ACHN (cell line): ENCODE measurements at places on chromosomes 1 and 21.

GRCh38 chr1:4006676-4007374, 106.8 kb upstream of the C1orf174 start:
- no peak for DNase-seq

DNA sequence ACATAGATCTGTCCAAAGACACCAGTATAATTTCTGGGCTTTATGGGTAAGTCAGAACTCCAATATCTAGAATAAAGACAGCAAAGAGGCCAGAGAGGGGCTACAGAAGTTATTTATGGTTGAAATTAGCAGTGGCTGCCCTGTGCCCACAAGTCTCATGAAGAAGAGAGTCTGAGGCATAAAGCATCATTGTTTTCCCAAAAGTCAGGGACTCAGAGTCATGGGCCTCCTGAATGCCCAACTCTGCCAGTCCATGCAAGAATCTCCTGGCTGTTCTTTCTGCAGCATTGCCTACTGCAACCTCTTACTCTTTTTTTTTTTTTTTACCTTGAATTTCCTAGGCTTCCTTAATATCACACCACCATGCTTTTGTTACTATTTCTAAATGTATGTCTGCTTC, 49.6 kb downstream of the PLPP3 start:
- no peak for DNase-seq

- no peak for DNase-seq
Measured at GRCh38 chr1:53023546-53023945, 38.5 kb upstream of the PODN start.

DNA sequence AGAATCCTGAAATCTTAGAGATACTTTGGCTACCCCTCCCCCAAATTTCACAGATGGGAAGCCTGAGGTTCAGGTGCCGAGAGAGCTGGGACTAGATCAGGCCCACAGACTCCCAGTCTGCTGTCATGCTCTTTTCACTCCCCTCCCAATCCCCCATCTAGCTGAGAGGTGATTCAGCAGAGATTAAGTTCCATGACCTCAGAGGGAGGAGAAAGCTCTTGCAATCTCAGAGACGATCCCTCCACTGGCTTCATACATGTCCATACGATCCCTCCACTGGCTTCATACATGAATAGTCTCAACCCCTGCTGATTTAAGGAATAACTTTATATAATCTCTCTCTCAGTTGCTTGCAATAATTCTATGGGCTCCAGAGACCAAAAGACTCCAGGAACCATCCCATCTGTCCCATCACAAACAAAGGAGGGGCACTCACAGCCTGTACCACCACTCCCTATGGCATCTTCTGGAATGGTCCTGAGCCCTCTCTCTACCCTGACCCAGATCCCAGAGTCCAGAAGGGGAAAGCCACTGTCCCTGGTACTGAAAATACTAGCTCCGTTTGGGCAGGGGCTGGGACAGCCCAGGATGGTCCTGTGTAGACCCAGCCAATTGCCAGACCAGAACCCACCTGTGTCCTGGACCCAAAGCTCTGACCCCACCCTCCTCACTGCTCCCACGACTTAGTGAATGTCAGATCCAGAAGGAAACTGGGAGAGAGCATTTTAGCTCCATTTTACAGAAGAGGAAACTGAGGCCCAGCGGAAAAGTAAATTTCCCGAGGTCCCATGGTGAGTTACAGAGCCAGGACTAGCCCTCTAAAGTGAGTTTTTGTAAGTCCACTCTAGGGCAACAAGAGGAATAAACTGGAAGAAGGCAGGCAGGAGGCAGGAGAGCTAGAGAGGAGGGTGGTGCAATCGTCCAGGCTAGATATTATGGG, 27.1 kb downstream of the RIMS3 start:
- DNase-seq: no peak

- no peak for DNase-seq
Measured at GRCh38 chr1:64061430-64062104, 141.9 kb upstream of the UBE2U start.
